ENCODE measurements at places on chromosomes 2 and 18.

- DNase-seq = no peak
Measured at GRCh38 chr2:103396152-103396551, 634.3 kb downstream of the TMEM182 start.

- DNase-seq = no peak
Measured at GRCh38 chr2:68722712-68723111, 11.9 kb upstream of the ARHGAP25 start.

DNA sequence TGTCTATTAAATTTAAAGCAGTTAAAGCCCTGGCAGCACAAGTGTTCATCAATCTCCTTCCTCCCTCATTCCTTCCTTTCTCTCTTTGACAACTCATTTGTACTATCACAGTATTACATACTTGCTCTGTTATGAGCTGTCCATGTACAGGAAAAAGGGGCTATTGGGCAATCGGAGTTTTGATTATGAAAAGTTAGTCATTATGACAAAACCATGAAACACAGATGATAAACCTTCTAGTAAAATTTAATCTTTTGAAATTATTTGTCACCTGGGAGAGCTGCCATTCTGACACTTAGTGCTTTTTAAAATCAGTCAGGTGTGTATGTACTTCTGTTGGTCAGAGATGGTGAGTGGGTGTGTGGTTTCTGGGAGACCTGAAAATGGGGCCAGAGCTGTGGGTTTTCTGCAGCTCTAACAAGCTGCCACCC is 39.4 kb downstream of the MAP4K4 start:
- DNase-seq = no peak

DNA sequence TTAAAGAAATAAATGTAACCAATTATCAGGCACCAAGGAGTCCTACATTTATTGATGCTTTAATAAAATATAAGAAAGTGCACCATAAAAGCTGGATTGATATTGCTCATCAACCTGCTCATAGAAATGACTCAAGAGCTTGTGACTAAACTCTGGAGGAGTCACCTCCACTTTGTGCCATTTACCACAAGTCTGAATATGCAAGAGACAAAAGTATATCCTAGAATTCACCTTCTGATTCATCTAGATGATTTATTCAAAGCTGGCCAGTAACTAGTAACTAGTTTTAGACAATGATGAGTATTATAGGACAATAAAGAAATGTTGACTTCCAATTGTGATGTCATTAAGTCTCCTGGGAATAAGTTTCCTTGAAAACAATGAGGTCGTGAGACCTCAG is 146.0 kb upstream of the SOX11 start:
- DNase-seq = no peak

DNA sequence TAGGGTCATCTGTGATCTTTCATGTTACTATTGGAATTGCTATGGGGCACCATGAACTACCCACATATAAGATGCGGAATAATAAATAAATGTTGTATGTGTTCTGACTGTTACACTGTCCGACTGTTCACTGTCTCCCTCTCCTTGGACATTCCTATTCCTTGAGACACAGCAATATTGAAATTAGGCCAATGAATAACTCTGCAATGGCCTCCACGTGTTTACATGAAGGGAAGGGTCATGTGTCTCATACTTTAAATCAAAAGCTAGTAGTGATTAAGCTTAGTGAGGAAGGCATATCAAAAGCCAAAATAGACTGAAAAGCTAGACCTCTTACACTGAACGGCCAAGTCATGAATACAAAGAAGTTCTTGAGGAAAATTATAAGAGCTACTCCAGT is 751.3 kb downstream of the SOCS6 start:
- DNase-seq = no peak

- no peak for DNase-seq
Measured at GRCh38 chr2:17232776-17233556, 285.3 kb downstream of the RAD51AP2 start.
